ENCODE measurements at places on chromosomes 1 and 21.

DNA sequence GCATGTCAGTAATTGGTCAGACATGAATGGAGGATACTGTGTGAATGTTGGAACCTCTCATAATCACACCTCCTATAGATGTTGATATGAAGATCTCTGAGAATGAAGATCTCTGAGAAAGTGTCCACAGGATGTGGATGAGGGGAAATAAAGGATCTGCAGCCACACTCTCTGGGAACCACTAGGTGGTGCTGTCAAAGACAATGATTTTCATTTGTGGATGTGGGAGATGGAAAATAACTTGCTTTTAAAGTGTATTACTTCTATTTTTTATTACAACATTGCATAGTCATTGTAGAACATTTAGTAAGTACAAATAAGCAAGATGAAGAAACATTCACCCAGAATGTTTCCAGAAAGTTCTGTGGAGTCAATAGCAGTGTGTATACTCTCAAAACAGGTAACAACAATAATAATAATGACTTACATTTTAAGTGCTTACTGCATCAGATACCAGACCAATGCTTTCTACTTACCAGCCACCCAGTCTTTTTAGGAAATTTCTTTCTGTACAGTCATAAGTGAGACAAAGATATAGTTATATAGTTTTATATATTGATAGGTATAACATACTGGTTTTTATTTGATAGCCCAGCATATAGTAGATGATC lies 128.2 kb downstream of the ATG4C start:
- DNase-seq = no peak

DNA sequence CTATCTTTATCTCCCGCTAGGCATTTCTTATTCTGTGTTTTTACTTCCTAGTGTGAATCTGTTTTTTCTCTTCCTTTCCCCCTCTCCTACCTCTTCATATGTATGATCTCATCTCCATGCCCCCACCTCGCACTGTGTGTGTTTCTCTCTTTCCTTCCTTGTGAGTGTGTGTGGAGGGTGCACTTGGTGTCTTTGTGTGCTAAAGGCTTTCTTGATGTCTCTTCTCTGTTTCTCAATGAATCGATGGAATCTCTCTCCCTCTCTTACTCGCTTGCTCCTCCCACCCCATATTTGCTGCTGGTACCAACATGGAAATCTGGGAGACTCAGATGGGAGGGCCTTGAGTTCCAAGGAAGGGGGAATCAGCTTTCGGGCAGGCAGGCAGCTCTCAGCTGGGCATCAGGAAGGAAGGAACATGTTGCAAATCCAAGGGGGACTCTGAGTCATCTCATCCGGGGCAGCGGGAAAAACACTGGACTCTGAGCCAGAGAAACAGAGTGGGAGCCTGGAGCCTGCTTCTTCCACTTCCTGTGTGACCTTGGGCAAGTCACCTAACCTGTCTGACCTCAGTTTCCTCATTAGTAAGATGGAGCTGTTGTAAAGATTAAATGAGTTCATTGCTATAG lies 147.5 kb downstream of the PTPRU start:
- DNase-seq = no peak

DNA sequence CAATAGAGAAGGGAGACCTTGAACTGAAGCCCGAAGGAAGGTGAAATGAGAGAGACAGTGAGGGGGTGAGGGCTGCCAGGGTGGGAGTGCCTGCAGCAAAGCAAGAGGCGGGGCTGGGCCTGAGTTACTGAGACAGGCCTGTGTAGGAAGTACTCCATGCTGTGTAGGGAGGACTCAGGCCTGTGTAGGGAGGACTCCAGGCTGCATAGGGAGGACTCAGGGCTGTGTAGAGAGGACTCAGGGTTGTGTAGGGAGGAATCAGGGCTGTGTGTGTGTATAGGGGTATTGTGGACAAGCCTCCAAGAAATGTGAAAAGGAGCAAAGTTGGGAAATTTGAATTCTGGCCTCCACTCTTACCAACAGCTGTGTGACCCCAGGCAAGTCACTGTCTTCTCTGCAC lies 133.8 kb upstream of the CACNA1E start:
- DNase-seq = no peak

DNA sequence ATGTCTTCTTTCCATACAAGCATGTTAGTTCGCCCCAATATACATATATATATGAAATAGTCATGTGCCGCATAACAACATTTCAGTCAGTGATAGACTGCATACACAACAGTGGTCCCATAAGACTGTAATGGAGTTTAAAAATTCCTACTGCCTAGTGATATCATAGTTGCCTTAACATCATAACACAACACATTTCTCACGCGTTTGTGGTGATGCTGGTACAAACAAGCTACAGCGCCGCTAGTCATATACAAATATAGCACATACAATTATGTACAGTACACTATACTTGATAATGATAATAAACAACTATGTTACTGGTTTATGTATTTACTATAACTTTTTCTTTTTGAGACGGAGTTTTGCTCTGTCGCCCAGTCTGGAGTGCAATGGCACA lies 10.7 kb upstream of the SLAMF8 start:
- DNase-seq = no peak

GRCh38 chr1:38733761-38734160 lies 125.8 kb downstream of the RRAGC start:
- DNase-seq = no peak

GRCh38 chr1:219039017-219039681 lies 134.5 kb upstream of the LYPLAL1 start:
- DNase-seq = no peak

DNA sequence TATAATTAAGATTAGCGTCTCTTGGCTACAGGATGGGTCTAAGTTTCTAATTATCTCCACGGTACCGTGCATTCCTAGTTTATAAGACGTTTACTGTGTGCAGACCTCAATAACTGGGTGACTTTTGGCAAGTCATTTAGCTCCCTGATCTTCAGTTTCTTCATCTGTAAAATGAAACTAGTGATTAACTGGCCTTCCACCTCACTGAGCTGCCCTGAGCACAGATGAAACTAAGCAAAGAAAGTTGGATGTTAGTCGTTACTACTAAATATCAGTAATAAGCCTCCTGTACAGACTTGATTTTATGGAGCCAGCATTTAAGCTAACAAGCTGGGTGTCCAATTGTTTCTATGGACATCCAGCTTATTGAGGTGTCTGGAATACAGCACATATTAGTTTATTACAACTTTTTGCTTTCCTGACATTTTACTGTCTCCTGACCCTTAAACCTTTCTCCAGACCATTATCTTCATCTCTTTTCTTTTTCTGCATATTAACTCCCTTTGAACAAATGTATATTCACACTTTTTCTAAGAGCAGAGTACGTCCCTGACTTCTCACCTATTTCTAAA lies 1.1 kb downstream of the CR2 start:
- no peak for DNase-seq

- DNase-seq = no peak
Observed at GRCh38 chr1:173052681-173053196, 2.0 kb upstream of the TNFSF18 start.

DNA sequence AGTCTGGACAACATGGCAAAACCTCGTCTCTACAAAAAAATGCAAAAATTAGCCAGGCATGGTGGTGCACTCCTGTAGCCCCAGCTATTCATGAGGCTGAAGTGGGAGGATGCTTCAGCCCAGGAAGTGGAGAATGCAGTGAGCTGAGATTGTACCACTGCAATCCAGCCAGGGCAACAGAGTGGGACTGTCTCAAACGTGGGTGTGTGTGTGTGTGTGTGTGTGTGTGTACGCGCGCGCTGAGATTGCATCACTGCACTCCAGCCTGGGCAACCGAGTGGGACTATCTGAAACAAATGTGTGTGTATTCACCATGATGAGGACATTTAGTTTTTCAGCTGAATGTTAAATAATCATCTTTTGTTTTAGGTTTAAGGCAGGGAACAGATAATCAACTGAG lies 21.1 kb downstream of the USP1 start:
- no peak for DNase-seq

- DNase-seq = no peak
Observed at GRCh38 chr1:240768979-240769378, 157.0 kb upstream of the GREM2 start.

DNA sequence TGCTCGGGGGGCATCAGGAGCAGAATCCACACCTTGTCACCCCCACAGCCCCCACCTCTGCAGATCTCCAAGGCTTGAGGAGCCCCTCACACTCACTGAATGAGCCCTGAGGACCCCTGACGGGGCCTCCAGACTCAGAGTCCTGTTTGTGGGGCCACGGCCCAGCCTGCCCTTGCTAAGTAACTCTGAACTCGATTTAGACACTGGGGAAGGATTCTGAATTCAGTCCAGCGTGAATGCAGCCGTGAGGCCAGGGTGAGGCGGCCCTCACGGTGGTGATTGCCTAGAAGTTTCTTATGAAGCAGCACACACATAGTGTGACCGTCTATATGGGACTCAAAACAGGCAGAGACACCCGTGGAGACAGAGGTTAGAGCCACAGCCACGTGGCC lies 58.9 kb upstream of the ADARB1 start:
- DNase-seq = no peak

DNA sequence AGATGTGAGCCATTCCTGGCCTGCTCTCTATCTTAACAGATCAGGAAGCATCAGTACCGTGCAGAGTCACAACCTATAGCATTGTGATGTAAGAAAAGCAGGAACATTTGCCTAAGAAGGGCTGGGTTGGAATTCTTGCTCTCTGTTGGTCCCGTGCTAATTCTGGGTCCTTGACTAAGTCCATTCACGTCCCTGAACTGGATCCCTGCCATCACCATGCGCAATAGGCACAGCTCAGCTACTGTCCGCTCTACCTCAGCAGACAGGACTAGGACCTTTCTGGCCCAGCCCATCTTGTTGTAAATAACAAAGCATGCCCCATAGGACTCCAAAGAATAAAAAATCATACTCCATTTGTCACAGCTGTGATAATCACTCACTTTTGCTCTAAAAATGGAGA lies 175.0 kb downstream of the RGS7 start:
- no peak for DNase-seq

- no peak for DNase-seq
Observed at GRCh38 chr1:220734571-220735326, 13.4 kb upstream of the MTARC2 start.

GRCh38 chr1:42934541-42935312 lies 23.9 kb downstream of the SLC2A1 start:
- DNase-seq = no peak

DNA sequence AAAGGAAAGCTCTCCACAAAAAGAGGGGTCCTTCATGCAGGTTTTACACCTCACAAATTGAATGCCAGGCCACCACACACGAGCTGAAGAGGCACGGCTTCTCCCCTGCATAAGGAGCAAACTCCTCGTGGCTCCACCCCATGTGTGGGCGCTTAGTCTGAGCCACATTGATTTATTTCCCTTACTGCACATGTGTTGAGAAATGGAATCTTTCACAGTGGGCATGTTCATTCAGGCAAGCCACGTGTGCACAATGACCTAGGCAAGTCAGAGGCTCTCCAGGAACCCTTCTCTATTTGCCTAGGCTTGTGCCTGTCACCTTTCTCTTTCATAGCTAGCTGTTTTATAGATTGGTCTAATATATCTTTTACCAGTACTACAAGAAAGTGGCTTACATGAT lies 120.5 kb downstream of the LTN1 start:
- DNase-seq = no peak

DNA sequence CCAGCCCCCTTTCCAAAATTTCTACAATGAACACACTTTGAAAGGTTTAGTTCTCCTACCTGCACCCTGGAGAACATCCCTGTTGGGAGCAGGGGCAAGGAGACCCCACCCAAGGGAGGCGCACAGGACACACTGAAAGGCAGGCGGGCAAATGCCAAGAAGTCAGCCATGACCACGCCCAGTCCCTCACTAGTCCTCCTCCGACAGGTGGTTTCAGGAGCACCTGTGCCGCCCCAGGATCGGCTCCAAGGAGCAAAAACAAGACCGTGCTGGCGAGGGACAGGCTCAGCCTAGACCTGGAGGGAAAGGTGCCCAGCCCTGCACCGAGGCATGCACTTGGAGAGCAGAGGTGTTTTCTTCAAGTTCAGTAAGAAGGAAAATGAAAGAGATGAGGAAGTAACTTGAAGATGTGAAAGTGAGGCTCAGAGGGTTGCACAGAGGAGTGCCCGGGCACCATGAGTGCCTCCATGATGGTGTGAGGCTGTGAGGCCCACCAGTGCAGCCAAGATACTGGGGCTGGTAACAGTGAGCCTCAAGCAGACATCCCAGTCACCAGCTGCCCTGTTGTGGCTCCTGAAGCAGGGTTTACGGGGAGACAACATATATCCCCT lies 19.6 kb upstream of the NADK start:
- no peak for DNase-seq

GRCh38 chr1:29055160-29055559 lies 68.5 kb downstream of the TMEM200B start:
- no peak for DNase-seq

GRCh38 chr1:10188133-10188650 lies 22.2 kb upstream of the KIF1B start:
- no peak for DNase-seq

DNA sequence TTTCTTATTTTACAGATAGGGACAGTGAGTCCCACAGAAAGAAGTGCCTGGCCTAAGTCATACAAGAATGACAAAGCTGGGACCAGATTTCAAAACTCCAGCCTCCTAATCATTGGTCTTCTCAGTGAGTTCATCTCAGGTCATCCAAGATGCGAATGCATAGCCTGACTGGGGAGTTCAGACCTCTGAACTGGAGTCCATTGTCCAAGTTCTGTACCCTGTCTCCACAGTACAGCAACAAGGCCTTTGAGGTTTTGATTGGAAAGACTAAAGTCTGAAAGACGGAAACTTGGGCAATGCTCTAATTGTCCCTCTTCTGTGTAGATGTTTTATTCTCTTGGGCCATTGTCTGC lies 62.0 kb downstream of the TNN start:
- no peak for DNase-seq

DNA sequence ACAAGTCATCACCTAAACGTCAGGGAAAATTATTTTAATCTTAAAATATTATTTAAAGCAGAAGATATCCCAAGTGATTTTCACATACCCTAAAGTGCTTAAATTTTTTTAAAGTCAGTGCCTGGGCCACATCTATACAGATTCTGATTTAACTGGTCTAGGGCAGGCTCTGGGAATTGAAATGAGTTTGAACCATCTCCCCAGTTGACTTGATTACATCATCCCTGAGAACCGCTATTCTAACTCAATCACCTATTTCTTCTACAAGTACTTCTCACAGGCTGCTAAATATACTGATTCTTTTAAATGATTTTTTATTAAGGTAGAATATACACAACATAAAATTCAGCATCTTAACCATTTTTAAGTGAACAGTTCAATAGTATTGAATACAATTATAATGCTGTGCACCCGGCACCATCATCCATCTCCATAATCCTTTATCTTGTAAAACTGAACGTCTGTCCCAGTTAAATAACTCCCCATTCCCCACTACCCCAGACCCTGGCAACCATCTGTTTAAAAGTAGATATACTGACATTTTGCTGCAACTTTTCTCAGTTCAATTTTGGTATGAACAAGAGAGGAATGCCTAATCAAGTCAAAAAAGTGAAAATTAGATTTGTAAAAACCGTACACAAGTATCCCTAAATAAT lies 19.5 kb downstream of the GART start:
- no peak for DNase-seq

GRCh38 chr1:233635765-233636502 lies 22.0 kb downstream of the KCNK1 start:
- no peak for DNase-seq

DNA sequence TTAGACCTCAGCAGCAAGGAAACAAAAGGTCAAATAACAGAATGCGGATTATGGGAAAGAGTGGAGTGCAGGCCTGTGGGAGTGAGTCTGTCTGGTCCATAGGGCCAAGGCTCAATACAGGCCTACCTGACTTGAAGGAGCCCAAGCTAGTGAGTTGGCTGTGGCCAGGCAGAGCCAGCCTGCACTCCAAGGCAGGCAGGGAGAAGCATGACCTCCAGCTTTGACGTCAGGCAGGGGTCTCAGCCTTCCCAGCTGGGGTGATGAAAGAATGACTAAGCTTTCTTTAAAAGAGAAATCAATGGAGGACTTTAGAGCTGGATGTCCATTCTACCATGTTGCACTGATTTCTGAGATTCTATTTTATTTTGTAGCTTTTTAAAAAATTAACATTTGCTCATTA lies 62.8 kb downstream of the RHOU start:
- no peak for DNase-seq
